ENCODE measurements at places on chromosomes 4 and X. TPM values are rescaled to one million over a fixed set of nuclear protein-coding genes. Genes with fewer than 3 reads are reported as not detected.

The NUDT11 gene
- total RNA-seq = 2.1 TPM

The USP17L24 gene
- total RNA-seq = not detected

The USP51 gene
- 1.6 TPM for total RNA-seq

The RTL9 gene
- total RNA-seq = not detected

The CLNK gene
- 1.0 TPM for total RNA-seq

The TLL1 gene
- 3.6 TPM for total RNA-seq

The AMBN gene
- not detected for total RNA-seq

DNA sequence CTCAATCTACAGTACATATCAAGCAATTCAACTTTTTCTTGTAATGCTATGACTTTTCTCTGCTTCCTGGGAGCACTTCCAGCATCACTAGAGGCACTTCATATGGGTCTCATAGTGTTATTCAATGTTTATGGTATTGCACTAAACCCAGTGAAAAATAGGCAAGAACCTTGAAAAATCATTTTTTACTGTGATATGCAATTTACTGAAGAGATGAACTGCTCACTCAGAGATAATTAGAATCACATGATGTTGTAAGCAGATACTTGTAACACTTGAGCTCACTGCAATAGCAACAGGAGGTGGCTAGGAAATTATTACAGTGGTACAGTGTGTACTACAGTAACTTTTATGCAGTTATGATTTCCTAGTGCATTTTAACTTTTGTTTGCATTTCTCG is 93.3 kb downstream of the RASGEF1B start:
- peaks cover 15% of the 10 kb centered on the region for H3K4me1 ChIP-seq
- no peak overlapping the region for H3K4me3 ChIP-seq
- H3K27me3 ChIP-seq = no peaks in the 10 kb centered on the region
- no peaks in the 10 kb centered on the region for H3K36me3 ChIP-seq

GRCh38 chr4:93684571-93684970 is 144.0 kb upstream of the ATOH1 start:
- H3K4me3 ChIP-seq = no peak overlapping the region
- no peak overlapping the region for H3K27ac ChIP-seq
- H3K36me3 ChIP-seq = no peaks in the 10 kb centered on the region
- no peaks in the 10 kb centered on the region for H3K27me3 ChIP-seq
- no peak for DNase-seq

- H3K27ac ChIP-seq = no peak overlapping the region
- no peak for DNase-seq
- no peaks in the 10 kb centered on the region for H3K27me3 ChIP-seq
- H3K36me3 ChIP-seq = no peaks in the 10 kb centered on the region
- no peak overlapping the region for H3K4me3 ChIP-seq
Measured at GRCh38 chrX:8037593-8038348, 110.6 kb upstream of the PNPLA4 start.

DNA sequence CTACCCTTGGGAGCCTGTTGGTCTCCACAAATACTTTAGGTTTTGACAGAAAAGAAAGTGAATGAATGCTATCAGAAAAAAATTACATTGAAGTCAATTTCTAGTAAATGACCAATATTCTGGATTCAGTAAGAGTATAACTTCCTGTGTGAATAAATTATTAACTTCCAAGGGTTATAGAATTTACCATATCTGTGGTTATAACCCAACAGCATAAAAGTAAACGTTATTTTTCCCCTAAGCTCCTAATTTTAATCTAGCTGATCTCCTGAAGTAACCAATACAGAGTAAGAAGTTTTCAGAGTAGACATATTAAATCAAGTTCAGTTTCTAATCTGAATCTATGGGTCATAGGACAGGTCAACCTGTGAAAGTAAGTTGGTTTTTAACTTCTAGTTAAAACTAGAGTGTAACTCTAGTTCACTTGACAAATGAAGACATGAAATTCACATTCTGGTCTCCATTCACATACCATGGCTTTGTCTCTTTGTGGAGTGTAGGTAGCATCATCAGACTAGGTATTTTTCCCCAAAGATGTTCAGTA is 22.8 kb downstream of the DTHD1 start:
- H3K36me3 ChIP-seq = no peaks in the 10 kb centered on the region
- H3K27me3 ChIP-seq = no peaks in the 10 kb centered on the region
- DNase-seq = no peak
- no peak overlapping the region for H3K4me3 ChIP-seq
- no peak overlapping the region for H3K27ac ChIP-seq

- H3K4me3 ChIP-seq = no peak overlapping the region
- H3K4me1 ChIP-seq = peaks cover 30% of the 10 kb centered on the region
- DNase-seq = no peak
- peaks cover 36% of the 10 kb centered on the region for H3K27me3 ChIP-seq
- no peak overlapping the region for H3K27ac ChIP-seq
Measured at GRCh38 chr4:108166038-108166437, 2.7 kb downstream of the LEF1 start.

DNA sequence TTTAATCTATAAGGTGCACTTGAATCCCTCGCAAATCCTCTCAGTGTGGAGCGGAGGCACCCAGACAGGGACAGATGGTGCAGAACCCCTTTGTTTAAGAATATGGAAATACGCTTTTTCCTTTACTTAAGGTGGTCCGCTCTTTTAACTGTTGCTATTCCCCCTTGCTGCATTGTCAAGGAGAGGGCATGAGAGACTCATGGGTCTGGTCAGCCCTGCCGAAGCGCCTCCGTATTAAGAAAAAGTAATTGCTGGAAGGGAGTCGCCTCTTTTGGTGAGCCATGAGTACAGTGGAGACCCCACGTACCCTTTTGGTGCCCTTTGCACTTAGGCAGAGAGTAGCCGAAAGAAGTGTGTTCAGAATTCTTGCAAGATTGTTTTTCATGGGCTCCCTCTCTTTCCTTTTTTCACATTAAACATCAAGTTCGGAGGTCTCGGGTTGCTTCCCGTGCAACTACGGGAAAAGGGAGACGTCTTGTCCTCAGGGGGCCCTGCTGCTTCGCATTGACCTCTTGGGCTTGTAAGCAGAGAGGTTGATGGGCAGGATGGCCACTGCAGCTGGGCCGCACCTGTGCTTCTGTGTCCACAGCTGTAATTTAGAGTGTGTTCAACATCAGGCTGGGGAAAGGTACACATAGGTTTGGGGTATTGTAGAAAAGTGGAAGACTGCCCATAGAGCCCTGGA is 109.6 kb downstream of the SPRY1 start:
- DNase-seq = no peak
- no peaks in the 10 kb centered on the region for H3K27me3 ChIP-seq
- no peak overlapping the region for H3K4me3 ChIP-seq
- H3K4me1 ChIP-seq = peaks cover 10% of the 10 kb centered on the region
- H3K27ac ChIP-seq = peak overlapping the region; percentile 71

DNA sequence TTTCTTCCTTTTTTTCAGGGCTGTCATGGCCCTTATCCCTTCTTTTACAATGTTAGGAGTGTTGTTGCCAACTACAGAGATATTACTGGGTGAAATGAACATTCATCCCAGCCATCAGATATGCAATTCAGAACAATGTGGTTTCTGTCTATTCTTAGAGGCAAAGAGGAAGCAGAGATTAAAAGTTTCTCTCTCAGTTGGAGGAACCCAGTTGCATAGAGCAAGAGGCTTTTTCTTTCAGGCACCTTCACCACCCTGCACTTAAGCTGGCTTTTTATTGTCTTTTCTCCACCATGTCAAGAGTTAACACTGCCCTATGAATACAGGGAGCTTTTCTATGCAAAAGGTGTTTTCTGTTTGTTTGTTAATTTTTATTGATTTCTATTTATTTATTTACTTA is 1559.6 kb upstream of the IGFBP7 start:
- no peaks in the 10 kb centered on the region for H3K27me3 ChIP-seq
- no peaks in the 10 kb centered on the region for H3K36me3 ChIP-seq
- DNase-seq = no peak
- no peaks in the 10 kb centered on the region for H3K4me1 ChIP-seq
- no peak overlapping the region for H3K27ac ChIP-seq
- H3K4me3 ChIP-seq = no peak overlapping the region

DNA sequence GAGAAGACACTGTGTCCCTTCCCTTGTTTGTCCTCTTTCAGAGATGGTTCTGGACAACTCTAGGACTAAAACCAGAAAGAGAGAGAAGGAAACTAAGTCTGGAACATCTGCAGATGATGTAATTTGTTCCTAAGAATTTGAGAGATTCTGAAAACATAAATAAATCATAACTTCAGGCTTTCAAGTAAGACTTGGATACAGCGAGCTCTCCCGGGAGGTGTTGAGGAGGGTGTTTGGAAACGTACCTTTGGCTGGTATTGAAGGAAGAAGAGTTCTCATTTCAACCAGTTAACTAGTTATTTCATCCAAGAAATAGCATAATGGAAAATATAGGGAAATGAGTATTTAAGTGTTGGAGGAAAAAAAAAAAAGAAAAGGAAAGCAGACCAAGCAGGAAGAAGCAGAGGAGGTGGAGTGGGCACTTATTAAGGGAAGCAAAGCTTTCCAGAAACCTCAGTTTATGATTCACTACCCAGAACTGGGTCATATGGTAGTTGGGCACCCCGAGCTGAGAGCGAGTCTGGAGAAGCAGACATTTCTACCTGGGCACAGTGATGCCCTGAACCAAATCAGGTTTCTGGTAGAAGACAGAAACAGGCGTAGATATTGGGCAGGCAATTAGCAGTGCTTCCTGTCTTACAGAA is 26.9 kb downstream of the CCNG2 start:
- no peak overlapping the region for H3K4me3 ChIP-seq
- no peak for DNase-seq
- H3K27ac ChIP-seq = no peak overlapping the region
- H3K36me3 ChIP-seq = no peaks in the 10 kb centered on the region

GRCh38 chrX:50081282-50081889 is 119.4 kb downstream of the AKAP4 start:
- no peaks in the 10 kb centered on the region for H3K36me3 ChIP-seq
- H3K4me3 ChIP-seq = no peak overlapping the region
- peak; percentile 15 for DNase-seq
- H3K27me3 ChIP-seq = no peaks in the 10 kb centered on the region
- no peak overlapping the region for H3K27ac ChIP-seq

DNA sequence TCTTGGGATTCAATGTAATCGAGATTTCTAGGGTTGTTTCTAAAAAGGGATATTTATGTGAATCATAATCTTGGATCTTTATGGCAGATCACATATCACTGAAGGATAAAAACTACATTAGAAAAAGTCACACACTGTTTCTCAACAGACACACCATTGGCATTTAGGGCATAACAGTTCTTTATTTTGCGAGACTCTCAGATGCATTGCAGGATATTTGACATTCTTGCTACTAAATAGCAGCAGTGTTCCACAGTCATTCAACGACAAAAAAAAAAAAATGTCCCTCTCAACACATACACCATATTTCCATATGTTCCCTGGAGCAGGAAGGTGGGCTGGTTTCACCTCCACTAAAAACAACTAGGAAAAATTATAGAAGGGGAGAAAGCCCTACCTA is 243.4 kb upstream of the PCDH18 start:
- H3K4me3 ChIP-seq = no peak overlapping the region
- no peaks in the 10 kb centered on the region for H3K4me1 ChIP-seq
- no peak for DNase-seq
- no peaks in the 10 kb centered on the region for H3K27me3 ChIP-seq

DNA sequence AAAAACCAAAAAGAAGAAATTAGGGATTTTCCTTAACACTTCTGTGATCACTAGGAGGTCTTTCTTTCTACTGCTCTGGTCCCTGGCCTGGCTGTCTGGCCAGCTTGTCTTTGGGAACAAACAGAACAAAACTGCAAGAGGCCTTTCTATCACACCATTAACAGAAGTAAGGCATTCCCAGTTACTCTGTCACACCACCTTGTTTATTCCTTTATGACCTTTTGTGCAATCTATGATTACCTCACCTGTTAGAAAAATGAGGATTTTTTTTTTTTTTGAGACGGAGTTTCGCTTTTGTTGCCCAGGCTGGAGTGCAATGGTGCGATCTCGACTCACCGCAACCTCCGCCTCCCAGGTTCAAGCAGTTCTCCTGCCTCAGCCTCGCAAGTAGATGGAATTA is 3.0 kb downstream of the METAP1 start:
- DNase-seq = no peak
- no peaks in the 10 kb centered on the region for H3K36me3 ChIP-seq
- no peak overlapping the region for H3K4me3 ChIP-seq
- H3K27ac ChIP-seq = no peak overlapping the region
